ENCODE measurements at places on chromosomes 12 and 14.

- DNase-seq: no peak
Observed at GRCh38 chr14:29815016-29815674, 112.5 kb downstream of the PRKD1 start.

DNA sequence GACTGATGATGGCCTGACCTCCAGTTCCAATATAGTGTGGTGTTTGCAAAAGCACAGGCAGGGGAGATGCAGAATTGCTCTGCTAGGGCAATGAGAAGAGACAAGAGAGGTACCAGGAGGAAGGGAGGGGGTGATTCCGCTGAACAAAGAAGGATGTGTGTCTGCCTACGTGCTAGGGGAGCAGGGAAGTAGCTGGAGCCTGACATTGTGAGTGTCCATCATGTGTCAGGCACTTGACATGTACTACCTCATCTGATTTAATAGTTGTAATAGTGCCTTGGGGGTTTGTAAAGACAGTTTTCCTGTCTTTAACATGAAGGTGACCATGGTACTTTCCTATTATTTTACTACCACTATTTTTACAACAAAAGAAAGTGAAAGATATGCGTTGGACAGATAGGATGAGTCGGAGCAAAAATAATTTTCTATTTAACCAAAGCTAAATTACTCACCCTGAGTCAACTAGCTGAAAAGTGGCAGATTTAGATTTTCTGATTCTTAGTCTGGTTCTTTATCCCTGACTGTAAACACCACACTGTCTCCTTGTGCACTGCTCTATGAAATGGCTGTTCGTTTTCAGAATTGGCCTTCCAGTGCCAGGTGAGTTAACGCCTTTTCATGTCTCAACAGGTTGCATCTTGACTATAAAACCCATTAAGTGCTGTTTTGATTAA lies 33.7 kb upstream of the TEAD4 start:
- no peak for DNase-seq

GRCh38 chr12:113232089-113232839 lies 11.0 kb downstream of the TPCN1 start:
- DNase-seq: no peak

GRCh38 chr14:92105893-92106142 lies 564 bp downstream of the ATXN3 start:
- DNase-seq: no peak

DNA sequence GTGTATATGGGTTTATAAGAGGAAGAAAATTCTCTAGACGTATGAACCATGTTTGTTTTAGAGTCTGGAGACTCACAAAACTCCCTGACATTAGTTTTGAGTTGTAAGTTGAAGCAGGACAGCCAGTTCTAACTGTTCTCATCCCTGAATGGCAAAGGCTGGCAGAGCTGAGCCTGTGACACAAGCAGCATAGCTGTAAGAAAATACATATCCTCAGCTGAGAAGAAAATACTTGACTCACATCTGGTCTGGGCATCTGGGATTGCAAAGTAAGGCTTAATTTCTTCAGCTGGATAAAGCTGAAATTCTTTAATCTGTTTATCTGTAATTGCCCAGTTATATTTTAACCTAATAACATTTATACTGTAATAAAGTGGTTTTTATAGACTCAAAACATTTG lies 156.3 kb downstream of the PELI2 start:
- DNase-seq: no peak

GRCh38 chr12:27334042-27334720 lies 1.5 kb downstream of the BMAL2 start:
- DNase-seq: no peak

GRCh38 chr12:4169959-4170358 lies 103.6 kb upstream of the CCND2 start:
- no peak for DNase-seq

GRCh38 chr12:97640826-97641225 lies 178.2 kb downstream of the RMST start:
- DNase-seq: no peak

- DNase-seq: no peak
Observed at GRCh38 chr12:65335981-65336380, 57.5 kb downstream of the MSRB3 start.

DNA sequence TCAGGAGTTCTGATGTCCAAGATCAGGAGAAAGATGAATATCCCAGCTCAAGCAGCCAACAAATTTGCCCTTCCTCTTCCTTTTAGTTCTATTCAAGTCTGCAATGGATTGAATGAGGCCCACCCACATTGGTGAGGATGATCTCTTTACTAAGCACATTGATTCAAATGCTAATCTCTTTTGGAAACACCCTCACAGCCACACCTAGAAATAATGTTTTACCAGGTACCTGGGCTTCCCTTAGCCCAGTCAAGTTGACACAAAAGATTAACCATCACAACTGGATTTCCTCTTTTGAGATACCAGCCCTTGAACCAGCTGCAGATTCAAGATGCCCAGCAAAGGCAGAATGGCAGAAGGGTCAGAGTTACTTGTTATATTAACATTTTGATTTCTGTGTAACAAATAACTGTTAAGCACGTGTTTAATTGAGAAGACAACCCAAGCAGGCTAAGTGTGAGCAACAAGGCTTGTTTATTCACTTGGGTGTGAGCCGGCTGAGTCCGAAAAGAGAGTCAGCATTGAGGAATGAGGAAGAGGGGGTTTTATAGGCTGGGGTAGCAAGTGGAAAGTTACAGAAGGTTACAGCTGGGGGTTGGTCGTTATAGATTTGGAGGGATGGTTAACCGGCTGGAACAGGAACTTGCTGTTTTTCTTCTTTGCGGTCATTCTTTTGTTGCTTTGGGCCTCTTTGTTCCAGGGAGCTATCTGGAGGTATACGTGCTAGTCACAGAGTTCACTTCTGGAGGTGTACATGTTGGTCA lies 180.3 kb downstream of the EMP1 start:
- no peak for DNase-seq

GRCh38 chr14:79638672-79639266 lies 572.5 kb downstream of the DIO2 start:
- DNase-seq: no peak

GRCh38 chr14:39175445-39176262 lies 600 bp downstream of the PNN start:
- DNase-seq: no peak

DNA sequence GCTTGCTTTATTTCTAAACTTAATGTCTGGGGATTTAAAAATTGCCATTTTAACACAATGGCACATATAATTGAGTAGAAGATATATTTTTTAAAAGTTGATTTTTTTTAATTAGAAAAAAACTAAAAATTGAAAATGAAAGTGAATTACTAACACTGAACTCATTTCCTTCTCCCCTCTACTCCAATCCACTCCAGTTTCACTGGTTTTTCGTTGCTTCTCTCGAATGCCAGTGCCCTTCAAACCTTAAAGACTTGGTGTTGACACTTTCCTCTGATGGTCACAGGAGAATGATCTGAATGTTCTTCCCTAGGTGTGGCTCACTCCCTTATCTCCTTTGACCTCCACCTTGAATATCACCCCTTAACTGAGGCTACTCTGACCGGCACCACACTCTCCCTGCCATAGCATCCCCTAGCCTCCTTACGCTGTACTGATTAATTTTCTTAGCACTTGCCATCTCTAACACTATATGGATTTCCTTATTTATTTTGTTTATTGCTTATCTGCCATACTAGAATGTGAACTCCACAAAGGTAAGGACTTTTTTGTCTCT lies 107.1 kb downstream of the LIN7A start:
- DNase-seq: no peak

DNA sequence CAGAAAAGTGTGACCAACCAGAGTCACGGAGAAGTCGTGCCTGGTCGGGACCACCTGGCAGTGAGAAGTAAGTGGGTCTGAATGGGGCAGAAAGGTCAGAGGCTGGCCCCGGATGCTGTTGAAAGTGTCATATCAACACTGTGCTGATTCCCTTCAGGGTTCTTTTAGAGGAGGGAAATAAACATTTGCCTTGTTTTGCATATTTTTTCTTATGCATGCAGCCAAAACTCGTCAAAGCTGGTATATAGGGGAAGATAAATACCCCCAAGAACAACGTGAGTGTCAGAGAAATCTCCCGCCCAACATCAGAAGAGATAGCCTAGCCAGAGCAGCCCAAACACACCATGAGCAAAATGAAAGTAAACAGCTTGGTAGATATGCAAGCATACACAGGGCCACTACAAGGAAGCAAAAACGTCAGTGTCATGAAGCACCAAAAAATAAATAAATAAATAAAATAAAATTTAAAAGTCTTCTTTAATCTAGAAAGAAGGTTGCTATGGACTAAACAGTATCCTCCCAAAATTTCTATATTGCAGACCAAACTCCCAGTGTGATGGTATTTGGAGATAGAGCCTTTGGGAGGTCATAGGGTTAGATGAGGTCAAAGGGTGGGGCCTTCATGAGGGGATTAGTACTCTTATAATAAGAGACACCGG lies 22.1 kb downstream of the EIF5 start:
- no peak for DNase-seq

- no peak for DNase-seq
Observed at GRCh38 chr12:78864870-78865463, 393 bp downstream of the SYT1 start.

- no peak for DNase-seq
Observed at GRCh38 chr14:77204459-77204771, 22.8 kb downstream of the TMEM63C start.

GRCh38 chr14:26344596-26344995 lies 253.2 kb downstream of the NOVA1 start:
- DNase-seq: no peak

DNA sequence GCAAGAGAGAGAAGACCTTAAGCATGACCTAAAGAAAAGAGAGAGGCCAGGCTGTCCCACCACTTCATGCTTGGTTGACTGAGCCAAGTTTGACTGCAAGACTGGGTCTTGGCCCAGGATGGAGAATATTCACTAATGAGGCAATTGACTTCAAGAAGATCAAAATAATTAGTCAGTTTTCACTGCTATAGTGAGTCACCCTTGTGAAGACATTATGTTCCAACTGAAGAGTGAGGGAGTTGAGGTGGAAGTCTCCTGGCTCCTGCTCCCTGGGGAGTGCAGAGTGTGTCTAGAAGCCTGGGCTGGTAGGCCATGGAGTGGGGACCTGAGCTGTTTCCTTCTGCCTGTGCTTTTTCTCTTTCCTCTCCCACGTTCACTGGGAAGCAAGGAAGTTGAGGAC lies 117.6 kb downstream of the CACNA1C start:
- no peak for DNase-seq

DNA sequence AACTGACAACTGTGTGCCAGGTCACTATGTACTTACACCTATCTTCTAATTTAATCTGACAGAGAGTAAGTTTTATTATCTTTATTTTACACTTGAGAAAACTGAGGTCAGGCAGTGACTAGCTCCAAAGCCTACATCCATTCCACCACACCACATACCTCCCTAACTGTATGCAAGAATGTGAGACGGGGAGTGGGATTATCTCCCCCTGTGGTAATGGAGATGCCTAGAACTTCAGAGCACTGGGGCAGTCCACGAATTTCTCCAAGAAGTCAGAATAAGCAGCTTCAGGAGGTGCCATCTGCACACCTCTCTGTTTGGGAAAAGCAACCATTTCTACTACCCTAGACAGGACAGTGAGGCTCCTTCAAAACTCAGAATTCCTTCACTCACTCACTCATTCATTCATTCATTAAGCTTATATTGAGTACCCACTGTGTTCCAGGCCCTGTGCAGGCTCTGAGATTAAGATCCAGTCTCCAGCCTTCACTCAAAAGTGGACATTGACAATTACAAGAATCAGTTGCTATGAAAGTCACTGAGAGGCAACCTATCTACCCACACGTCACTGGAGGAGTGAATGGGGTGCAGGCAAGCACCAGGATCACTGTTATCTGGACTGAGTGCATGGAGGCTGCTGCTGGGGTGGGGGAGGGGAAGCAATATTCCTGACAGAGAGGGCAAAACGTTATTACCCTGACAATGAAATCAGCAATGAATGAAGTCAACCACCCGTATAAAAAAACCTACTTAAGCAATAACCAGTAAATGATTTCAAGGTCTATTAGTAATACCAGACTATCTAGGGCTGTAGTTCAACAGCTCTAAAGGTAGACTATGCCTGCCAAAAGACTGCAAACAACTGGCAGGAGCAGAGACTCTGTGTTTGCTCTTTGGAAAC lies 18.0 kb downstream of the SLC7A7 start:
- no peak for DNase-seq

DNA sequence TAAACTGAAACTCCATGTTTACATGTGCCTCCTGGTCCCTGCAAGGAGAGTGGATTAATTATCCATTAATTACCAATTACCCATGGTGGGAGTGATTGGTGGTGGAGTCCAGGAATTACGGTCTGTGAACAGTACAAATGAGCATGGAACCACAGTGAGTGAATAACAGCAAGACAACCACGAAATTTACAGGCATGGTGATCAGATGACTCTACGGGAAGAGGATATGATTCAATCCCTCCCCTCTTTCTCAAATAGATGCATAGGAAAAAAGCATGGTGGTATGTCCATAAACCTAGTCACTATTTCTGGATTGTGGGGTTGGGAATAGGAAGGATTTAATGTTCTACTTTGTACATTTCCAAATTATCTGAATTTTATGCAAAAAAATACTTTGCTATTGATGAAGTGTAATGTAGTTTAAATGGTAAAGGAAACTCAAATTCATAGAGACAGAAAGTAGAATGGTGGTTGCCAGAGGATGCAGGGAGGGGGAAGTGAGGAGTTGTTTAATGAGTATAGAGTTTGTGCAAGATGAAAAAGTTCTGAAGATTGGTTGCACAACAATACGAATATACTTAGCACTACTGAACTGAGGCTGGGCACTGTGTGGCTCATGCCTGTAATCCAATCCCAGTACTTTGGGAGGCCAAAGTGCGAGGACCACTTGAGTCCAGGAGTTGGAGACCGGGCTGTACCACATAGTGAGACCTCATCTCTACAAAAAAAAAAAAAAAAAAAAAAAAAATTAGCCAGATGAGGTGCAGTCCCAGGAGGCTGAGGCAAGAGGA lies 41.2 kb upstream of the C12orf75 start:
- DNase-seq: no peak

GRCh38 chr12:118357257-118358007 lies 15.3 kb downstream of the TAOK3 start:
- DNase-seq: no peak

DNA sequence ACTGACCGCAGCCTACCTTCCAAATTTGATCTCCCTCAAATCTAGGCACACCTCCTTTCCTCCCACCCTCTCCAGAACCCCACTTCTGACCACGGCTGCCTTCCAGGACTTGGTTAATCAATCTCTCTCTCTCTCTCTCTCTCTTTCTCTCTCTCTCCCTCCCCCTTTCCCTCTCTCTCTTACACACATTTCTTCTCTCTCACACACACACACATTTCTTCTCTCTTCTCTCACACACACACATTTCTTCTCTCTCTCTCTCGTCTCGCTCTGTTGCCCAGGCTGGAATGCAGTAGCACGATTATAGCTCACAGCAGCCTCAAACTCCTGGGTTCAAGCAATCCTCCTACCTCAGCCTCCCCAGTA lies 521 bp upstream of the GMFB start:
- no peak for DNase-seq

GRCh38 chr14:85415015-85415712 lies 114.8 kb upstream of the FLRT2 start:
- DNase-seq: peak; percentile 69

GRCh38 chr12:108115123-108116121 lies 13.7 kb upstream of the WSCD2 start:
- no peak for DNase-seq

- no peak for DNase-seq
Observed at GRCh38 chr14:69945912-69946311, 66.7 kb downstream of the SMOC1 start.
